ENCODE measurements at places on chromosomes 7 and 10.

DNA sequence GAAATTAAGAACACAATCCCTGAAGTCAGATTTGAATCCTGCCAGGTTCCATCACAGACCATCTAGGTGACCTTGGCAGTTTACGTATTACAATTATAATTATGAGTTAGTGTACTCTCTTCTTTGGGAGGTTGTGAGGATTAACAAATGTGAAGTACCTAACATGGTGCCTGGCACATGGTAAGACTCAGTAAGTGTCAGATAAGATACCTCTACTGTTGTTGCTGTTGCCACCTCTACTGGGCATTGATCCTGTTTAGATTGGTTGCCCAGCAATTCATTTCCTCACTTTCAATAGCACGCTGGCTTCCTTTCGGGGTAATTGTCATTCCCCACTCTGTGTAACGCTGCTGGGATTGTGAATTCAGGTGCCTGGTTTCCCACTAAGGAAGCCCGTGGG, 31.7 kb upstream of the HGF start:
- DNase-seq, result no peak

- DNase-seq, result no peak
Measured at GRCh38 chr10:15642095-15642494, 77.6 kb downstream of the ITGA8 start.

DNA sequence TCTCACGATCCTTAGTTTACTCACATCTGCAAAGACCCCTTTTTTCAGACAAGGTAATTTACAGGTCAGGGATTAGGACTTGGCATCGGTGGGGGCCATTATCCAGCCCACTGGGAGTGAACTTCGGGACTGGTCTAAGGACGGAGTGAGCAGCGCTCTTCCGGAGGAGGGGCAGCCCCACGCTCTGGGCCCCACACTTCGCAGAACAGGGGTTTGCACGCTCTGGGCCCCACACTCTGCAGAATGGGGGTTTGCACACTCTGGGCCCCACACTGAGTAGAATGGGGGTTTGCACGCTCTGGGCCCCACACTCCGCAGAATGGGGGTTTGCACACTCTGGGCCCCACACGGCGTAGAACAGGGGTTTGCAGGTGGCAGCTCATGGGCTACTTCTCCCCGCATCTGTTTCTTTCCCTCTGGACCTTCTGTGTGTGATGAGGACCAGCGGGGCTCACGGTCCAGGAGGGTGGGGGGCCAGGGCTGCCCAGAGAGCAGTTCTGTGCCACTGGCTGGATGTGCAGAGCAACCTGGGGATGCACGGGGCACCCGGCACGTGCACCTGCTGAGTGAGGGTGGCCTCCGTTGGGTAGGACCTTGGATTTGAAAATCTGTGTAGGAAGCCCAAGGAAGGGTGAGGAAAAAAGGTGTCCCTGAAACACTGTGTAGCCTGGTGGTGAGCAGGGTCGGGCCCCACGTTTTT, 134.8 kb downstream of the WDR37 start:
- DNase-seq, result no peak

DNA sequence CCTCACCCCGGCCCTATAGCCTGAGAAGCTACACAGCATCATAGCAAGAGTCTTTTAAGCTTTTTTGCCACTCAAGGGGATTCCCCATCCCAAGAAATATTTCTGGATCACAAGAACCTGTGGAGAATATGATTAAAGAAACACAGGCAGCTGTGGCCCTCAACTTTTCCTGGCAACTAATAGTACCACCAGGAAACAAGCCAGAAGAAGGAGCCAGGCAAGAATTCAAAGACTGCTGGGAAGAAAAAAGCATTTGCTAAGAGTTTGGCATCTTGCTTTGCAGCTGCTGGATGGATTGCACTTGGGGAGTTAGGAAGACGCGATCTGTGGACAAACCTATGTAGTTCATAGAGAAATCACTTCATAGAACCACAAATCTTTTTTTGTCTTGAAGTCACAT, 437.8 kb downstream of the PLXDC2 start:
- no peak for DNase-seq

DNA sequence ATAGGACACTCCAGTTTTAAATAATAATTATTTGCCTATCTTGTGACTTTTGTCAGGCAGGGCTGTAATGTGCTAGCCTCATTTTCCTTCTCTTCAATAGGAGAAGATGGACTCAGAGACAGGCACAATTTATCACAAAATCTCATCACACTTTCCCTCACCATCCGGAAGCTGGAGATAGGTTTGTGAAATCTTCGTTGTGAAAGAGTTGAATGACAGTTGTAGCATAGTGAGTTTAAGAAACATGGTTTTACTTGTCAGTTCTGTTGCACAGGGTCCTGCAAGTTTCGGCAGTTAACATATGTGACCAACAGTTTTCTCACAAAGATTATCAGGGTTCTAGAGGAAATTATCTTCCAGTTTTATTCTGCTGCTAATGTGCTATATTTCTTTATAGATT, 37.7 kb upstream of the MAP3K8 start:
- DNase-seq, result no peak

DNA sequence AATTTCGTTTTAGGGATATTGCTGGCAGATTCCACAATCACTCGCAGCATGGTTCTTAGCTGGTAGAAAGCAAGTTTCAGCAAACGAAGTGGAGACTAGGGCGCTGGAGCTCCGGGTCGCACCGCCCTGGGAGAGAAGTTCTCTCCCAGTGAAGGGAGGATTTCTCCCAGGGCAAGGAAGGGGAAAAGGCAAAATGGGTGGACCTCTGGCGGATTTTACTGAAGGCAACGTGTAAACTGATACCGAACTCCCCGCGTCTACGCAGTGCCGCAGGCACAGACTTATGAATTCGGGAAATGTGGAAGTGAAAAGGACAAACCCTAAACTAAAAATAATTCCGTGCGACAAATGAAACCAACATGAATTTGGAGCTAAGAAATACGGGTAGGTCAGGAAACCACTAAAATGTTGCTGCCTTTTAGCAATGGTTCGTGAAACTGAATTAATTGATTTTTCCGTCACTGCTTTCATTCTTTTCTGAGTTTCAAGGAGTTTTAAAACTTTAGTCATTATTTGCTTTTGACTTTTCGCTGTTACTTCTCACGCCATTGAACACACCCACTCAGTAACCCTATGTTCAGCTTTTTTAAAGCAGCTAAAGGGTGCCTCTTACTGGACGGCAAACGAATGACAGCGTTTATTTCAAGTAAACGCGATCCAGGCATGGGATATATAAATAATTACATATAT, at the start of gene MYOF:
Gene MYOF (minus strand): TSS at position 190 of the 690 bp plus-strand sequence. CDS start 140 bp downstream, at position 50.
- peak; percentile 48 for DNase-seq

DNA sequence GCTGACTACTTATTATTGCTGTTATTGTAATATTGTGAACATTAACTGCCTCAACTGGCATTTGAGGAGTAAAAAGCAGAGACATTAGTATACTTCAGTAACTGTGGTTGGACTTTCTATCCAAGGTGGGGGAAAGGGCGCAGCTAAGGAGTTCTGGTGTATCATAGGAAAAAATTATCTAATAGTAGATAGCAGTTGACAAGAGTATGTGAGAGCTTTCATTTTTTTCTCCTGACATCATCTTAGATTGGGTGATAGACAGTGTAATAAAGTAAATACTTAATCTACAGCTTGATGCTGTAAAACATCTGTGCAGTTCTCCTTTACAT, 68.9 kb downstream of the PHTF2 start:
- DNase-seq, result no peak

GRCh38 chr10:84329986-84330651, 1.7 kb downstream of the CCSER2 start:
- DNase-seq, result no peak

DNA sequence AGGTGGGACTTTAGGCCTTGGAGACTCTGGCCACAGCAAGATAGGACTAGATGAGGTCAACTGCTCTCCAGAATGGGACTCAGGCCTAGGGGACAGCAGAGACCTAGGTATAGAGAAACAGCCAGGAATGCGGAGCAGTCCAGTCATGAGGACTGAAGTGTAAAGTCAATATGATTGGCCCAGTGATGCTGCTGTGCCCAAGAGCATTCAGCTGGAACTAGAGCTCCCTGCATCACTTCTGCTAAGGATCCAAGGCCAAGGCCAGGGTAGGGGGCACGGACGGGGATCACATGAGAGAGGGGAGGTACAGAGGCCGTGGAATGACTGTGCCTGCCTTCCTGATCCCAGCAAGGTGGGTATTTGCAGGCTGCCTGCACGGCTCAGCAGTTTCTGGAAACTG, 237.9 kb downstream of the FRMD4A start:
- no peak for DNase-seq

GRCh38 chr7:11811709-11812108, 20.3 kb downstream of the THSD7A start:
- DNase-seq, result no peak

- DNase-seq, result no peak
Measured at GRCh38 chr7:144118341-144118740, 4.6 kb upstream of the OR2A14 start.

DNA sequence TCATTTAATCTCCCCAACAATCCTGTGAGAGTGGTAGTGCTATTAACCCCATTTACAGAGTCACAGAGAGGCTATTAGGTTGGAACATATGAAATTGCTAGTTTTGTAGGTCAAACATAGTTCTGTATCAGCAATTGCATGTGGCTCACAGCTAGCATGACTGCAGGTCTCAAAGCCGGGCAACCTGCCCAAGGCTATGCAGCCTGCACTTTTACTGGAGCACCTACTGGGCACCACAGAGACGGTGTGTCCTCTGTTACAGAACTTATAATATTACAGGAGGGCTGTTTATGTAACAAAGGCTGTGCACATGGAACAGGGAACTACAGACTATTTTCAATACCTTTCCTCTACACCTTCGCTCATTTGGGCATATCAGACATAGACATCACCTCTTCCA, 355.8 kb downstream of the RPS24 start:
- DNase-seq, result no peak

DNA sequence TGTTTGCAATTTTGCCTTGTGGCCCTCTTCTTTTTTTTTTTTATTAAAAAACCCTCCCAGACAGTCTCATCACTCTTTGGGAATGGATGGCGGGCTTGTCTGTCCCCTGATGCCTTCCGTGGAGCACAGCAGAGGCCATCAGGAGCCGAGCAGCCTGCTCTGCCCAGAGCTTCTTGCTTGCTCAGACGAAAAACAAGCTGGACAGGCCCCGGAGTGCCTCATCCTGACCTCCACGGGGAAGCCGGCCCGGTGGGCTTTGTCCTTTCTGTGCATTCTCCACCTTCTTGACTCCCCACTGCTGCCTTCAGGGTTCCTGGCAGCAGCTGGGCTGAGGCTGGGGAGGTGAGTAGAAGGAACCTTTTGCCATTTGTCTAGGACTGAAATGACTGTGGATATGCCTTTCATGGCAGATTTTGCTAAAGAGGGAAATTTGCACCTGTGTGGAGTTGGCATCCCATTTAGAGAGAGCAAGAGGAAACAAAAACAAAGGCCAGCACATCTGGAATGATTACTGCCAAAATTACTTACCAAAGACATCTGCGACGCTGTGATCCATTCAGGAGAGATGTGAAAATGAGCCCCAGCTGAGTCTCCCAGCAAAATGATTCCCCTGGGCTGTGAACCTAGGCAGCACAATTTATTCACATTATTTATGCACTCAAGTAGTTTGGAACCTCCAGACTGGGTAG, 108.3 kb downstream of the AOAH start:
- no peak for DNase-seq

GRCh38 chr10:48809261-48809660, 124.6 kb downstream of the WDFY4 start:
- no peak for DNase-seq

GRCh38 chr10:80137031-80137862, 4.7 kb downstream of the PLAC9 start:
- no peak for DNase-seq

GRCh38 chr10:1197384-1197783, 141.2 kb downstream of the WDR37 start:
- DNase-seq, result no peak

GRCh38 chr7:40000734-40001315, 50.8 kb downstream of the CDK13 start:
- DNase-seq, result no peak

- DNase-seq, result no peak
Measured at GRCh38 chr7:121510858-121511482, 114.9 kb upstream of the FAM3C start.

DNA sequence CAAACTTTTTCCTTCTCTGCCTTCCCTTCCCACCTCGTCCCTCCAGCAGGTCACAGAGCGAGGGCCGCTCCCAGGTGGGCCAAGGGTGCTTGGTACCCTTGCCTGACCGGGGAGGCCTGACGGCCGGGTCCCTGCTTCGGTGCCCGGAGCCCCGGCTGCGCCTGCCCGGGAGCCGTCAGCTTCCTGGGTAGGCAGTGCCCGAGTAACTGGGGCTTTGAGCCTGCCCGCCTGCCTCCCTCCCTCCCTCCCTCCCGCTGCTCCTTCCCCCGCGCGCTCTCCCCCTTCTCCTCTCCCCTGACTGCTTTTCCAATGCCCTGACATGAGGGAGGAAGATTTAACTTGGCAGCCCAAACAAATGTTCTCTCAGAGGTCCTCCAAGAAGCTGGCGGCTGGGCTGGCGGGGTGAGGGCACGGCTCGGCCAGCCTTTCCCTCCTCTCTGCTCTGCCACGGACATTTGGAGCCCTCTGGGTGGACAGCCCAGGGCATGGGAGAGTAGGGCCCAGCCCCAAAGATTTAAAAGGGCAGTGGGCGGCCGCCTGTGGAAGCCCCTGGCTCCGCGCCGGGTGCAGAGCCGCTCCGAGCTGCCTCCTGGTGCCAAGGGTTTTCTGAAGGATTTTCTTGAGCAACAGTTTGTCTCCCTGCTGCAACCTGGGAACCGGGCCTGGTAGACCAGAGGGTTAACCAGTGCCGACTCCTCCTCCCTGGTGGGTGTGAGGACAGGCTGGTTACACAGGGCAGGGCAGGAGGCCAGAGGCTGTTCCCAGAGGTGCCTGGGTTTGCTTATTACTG, 2.0 kb downstream of the ZMIZ1 start:
- peak; percentile 64 for DNase-seq

DNA sequence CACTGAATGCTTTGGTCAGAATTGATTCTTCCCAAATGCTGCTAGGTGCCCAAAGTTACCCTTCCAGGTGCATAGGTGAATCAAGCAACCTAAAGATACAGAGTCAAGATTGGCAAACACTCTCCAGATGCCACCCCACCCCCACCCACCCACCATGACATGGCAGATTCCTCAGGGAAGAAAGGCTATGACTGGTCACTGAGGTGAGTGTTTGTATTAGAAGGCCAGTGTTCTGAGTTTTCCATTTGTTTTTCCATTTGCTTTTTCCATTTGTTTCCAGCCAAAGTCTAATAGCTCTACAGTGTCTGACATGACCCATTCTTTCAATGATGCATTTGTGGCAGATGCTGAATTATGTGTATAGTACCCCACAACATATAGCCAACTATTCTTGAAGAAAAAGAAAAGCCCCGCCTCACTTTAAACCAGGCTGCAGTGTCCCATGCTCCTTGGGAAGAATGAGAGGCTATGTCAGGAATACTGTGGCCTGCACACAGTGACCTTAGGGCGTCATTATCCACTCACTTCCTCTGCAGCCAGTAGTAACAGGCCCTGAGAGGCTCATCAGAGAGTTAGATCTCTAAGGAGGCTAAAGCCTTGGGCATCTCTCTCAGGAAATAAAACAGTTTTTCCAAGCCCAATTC, 16.1 kb upstream of the HIBADH start:
- no peak for DNase-seq

DNA sequence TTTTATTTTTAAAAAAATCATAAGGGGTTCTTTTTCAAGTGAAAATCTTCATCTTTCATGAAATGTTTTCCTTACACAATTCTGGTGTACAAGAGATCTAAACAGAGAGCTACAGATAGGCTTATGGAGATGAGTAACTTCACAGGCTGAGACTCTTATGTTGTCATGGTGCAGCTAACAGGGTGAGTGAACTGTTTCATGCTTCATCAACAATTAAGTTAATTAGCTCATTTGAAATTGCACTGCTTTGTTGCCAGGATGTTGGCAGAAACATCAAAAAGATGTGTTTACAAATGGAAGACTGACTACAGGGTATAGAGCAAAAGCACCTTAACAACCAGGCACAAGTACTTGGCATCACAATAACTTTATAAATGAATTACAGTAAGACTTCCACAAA, 230.8 kb downstream of the FOXP2 start:
- DNase-seq, result no peak
